ENCODE measurements at places on chromosomes 4 and X.

DNA sequence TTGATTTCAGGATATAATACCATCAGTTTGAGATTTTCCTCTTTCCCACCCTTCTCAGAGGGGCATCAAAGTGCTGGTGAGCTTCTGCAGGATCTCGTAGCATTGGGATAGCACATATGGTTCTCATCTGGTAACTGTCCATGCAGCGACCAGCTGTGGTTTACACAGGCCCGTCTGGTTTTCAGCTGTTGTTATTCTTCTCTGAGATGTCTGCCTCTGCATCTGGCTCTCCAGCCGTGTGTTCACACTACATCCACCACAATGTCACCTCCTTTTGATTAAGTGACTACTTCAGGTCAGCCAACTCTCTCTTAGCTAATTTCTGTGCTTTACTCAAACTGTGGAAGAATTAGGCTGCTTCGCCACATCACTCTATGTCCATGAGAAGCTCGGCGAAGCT, 676.7 kb upstream of the TENM3 start:
- no peaks in the 10 kb centered on the region for H3K27me3 ChIP-seq
- no peak overlapping the region for H3K4me3 ChIP-seq
- no peak overlapping the region for H3K27ac ChIP-seq
- no peaks in the 10 kb centered on the region for H3K36me3 ChIP-seq
- DNase-seq, result no peak

DNA sequence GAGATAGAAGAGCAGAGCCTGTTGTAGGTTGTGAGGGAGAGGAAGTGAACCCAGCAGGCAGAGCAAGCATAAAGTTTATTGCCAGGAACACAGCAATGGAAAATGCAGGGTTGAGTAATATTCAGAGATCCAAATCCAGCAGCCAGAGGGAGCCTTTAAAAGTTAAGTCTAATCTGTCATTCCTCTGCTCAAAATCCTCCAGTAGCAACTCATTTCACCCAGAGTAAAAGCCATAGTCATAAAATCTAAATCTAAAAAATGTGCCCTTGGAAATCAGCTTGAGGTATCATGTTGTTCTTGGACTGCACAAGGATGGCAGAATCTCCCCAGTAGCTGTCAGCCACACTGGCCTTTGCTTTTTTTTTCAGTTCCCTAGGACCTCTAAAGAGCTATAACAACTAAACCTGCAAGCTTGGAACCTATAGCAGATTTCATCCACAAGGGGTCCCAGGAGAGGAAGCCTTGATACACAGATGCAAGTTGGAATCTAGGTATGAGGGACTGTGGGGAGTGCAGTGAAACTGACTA, 62.9 kb upstream of the FRAS1 start:
- no peaks in the 10 kb centered on the region for H3K36me3 ChIP-seq
- H3K4me1 ChIP-seq, result no peaks in the 10 kb centered on the region

GRCh38 chrX:67353651-67354370, 190.0 kb upstream of the AR start:
- no peaks in the 10 kb centered on the region for H3K4me1 ChIP-seq
- no peak for DNase-seq
- no peaks in the 10 kb centered on the region for H3K27me3 ChIP-seq
- H3K36me3 ChIP-seq, result no peaks in the 10 kb centered on the region

GRCh38 chr4:185726931-185727330, 85.1 kb downstream of the SORBS2 start:
- peaks cover 6% of the 10 kb centered on the region for H3K27me3 ChIP-seq
- no peak for DNase-seq
- no peak overlapping the region for H3K4me3 ChIP-seq
- H3K36me3 ChIP-seq, result no peaks in the 10 kb centered on the region
- H3K4me1 ChIP-seq, result no peaks in the 10 kb centered on the region

GRCh38 chr4:104973708-104974107, 173.0 kb upstream of the TET2 start:
- no peak overlapping the region for H3K4me3 ChIP-seq
- peaks cover 2% of the 10 kb centered on the region for H3K27me3 ChIP-seq
- no peak overlapping the region for H3K27ac ChIP-seq
- no peaks in the 10 kb centered on the region for H3K36me3 ChIP-seq
- no peaks in the 10 kb centered on the region for H3K4me1 ChIP-seq

DNA sequence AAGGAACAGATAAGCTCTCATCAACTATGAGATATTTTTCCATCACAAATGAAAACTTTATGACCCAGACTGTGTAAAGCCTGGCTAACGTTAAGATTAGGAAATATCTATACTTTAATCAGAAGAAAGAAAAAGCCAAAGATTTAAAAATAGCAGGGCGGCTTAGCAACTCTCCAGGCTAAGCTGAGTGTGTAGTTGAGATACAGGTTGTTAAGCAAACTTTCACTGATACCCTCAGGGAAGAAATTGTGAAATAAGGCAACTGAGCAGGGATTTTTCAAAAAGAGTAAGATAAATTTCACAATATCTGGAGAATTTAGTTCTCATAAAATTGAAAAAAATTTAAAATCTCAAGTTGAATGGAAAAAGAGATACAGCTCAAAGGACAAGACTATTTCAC, 382.0 kb downstream of the RAPGEF2 start:
- no peaks in the 10 kb centered on the region for H3K27me3 ChIP-seq
- H3K27ac ChIP-seq, result no peak overlapping the region
- DNase-seq, result no peak
- no peaks in the 10 kb centered on the region for H3K36me3 ChIP-seq

GRCh38 chr4:30716681-30717207, 3.4 kb upstream of the PCDH7 start:
- H3K27ac ChIP-seq, result no peak overlapping the region
- H3K27me3 ChIP-seq, result peaks cover 10% of the 10 kb centered on the region
- DNase-seq, result no peak
- H3K36me3 ChIP-seq, result no peaks in the 10 kb centered on the region
- H3K4me3 ChIP-seq, result no peak overlapping the region
- peaks cover 6% of the 10 kb centered on the region for H3K4me1 ChIP-seq

- no peak for DNase-seq
- no peaks in the 10 kb centered on the region for H3K36me3 ChIP-seq
- no peak overlapping the region for H3K27ac ChIP-seq
- peaks cover 7% of the 10 kb centered on the region for H3K27me3 ChIP-seq
- H3K4me3 ChIP-seq, result no peak overlapping the region
Observed at GRCh38 chr4:174119830-174120229, 163.6 kb downstream of the FBXO8 start.

DNA sequence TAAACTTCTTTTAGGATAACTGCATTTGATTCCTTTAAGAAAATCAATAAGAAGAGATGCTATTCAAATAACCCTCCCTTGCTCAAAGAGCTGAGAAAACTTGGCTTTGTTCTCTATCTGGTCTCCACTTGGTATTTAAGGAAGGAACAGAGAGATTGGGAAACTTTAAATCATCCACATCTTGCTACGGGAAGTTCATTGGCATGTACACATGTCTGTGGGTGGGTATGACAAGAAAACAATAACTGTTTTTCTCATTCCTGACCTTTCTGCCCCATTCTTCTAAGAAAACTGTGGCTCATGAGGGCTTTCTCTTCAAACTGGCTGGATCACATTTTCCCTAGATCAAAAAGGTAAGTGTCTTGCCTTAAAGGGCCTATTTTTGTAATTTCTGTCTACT, 6.0 kb downstream of the SEL1L3 start:
- H3K36me3 ChIP-seq, result no peaks in the 10 kb centered on the region
- no peaks in the 10 kb centered on the region for H3K27me3 ChIP-seq
- H3K27ac ChIP-seq, result peak overlapping the region; percentile 62
- peaks cover 78% of the 10 kb centered on the region for H3K4me1 ChIP-seq
- no peak for DNase-seq
- H3K4me3 ChIP-seq, result no peak overlapping the region

- no peak overlapping the region for H3K4me3 ChIP-seq
- no peak overlapping the region for H3K27ac ChIP-seq
- no peaks in the 10 kb centered on the region for H3K4me1 ChIP-seq
- no peak for DNase-seq
- H3K36me3 ChIP-seq, result no peaks in the 10 kb centered on the region
- H3K27me3 ChIP-seq, result no peaks in the 10 kb centered on the region
Observed at GRCh38 chrX:136202889-136203288, 48.3 kb downstream of the MAP7D3 start.

GRCh38 chrX:151713849-151714248, 2.0 kb upstream of the FATE1 start:
- no peaks in the 10 kb centered on the region for H3K27me3 ChIP-seq
- H3K4me1 ChIP-seq, result no peaks in the 10 kb centered on the region
- H3K4me3 ChIP-seq, result no peak overlapping the region
- no peak overlapping the region for H3K27ac ChIP-seq
- no peak for DNase-seq

DNA sequence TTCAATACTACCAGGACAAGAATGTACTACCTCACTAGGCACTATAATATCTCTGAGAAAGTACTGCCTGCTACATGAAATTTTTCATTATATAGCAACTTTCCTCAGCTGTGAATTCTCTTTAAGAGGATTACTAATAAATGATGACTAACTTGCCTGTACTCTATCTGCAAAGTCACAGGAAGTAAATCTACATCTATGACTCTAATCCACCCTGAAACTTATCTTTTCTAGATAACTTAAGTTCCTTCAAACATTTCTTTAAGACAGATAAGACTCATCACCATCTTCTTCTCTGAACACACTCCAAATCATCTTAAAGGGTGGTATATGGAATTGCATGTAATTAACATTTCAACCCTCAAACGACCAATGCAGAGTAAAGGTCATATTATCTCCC, 28.8 kb downstream of the RPS6KA3 start:
- H3K27ac ChIP-seq, result no peak overlapping the region
- no peak overlapping the region for H3K4me3 ChIP-seq
- H3K4me1 ChIP-seq, result peaks cover 3% of the 10 kb centered on the region
- no peak for DNase-seq
- H3K36me3 ChIP-seq, result peaks cover 8% of the 10 kb centered on the region
